ENCODE measurements at places on chromosomes 16 and 17.

- no peak for DNase-seq
Observed at GRCh38 chr16:88196471-88197400, 186.0 kb upstream of the ZNF469 start.

DNA sequence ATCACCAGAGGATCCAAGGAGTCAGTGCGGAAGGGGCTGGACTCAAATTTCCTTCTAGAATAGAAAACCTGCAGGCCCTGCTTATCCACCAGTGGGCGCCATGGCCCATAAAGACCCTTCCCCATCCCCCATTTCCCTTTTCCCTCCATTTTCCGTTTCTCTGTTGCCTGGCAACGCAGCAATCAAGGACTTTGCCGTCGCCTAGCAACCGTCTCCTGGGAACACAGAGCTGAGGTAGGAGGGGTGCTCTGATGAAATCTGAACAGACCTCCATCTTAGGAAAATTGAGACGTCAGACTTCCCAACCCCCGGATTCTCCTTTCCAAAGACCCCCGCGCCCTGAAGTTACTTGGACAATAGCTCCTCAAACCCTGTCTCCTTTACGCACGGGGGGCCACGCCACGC lies 5.7 kb downstream of the DLG4 start:
- DNase-seq = no peak

DNA sequence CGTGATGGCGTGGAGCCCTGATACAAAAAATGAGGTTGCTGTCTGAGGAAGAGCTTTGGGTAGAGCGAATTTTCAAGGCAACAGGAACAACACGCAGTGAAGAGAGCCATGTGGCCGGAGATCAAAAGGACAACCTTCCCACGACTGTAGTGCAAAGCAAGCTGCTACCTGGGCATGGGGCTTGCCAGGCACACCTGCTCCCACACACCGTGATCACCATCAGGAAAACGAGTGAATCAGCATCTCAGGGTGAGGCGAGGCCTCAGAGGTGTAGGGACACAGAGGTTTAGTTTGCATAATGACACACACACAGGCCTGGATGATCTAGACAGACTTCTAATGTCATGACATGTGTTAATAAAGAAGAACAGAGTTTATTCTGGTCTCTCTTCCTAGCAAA lies 65.7 kb downstream of the PARN start:
- DNase-seq = no peak

DNA sequence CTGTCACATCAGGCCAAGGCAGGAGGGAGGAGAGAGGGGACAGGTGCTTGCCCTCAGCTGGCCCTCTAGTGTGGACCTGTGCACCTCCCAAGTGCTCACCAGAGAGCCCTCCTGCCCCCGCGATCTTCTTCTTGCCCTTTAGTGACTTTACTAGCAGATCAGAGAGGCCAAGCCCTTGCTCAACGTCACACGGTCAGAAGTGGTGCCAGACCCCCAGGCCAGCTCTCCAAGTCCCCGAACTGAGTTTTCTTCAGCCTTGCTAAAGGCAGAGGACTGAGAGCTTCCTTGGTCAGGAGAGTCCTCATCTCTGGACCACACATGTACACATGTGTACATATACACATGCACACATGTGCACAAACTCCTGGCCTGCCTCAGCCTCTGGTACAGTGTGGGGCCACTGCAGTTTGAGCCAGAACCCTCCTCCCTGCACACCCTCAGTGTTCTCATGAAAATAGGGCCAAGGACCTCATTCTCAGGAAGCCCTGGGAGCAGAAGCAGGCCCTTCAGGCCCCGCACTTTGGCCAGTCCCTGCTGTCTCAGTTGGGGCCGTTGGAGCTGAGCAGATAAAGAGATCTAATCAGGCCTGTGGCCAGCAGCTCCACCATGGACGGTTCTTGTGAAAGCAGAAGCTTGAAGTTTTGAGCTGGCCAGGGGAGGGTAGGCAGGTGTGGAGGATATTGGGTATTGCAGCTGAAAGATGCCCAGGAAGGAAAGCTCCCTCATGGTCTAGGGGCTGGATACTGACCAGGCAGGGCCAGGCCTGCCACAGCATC lies 7.4 kb upstream of the EPX start:
- DNase-seq = no peak

DNA sequence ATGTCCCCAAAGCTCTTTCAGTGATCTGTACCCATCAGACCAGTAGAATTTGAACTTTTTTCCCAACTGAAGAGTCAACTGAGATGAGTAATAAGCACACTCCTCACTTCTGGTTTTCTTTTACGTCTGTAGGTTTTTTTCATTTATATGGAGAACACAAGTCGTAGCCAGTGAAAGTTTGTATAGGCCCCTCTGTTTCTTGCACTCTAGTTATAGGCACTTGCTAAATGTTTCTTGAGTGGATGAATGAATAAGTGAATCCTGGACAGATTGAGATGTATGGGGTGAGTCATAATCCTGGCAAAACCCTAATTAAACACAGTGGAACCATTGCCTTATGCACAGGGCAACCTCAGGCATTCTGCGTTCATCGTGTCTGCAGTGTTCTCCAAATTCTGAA lies 193.7 kb upstream of the TBX2 start:
- no peak for DNase-seq

GRCh38 chr16:84714028-84714427 lies 14.2 kb downstream of the USP10 start:
- DNase-seq = no peak

GRCh38 chr16:79150151-79150550 lies 450.4 kb downstream of the MAF start:
- DNase-seq = no peak

DNA sequence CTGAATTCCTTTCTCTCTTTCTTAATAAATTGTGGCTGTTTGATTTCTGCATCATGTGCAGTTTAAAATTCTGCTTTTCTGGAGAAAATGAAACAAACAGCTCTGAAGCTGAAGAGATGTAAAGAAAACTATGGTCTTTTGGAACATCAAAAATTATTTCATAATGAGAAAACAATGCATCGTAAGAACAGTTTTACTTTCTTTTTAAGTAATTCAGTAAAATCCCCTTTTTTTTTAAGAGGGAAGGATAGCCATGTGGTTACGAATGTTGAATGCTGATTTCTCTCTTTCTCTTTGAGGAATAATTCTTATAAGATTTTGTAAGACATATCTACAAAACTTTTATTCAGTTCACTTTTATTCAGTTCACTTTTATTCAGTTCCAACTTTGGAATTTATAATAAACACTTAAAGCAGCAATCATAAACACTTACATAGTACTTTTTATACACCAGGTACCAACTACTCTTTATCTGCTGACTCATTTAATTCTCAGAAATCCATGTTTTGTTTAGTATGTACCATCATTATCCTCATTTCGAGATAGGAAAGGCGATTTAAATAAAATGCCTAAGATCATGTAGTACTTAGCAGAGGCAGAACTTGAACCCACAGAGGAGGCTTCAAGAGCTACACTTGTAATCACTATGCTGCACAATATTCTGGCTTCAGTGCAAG lies 26.6 kb downstream of the CNTNAP4 start:
- no peak for DNase-seq

GRCh38 chr17:3974138-3974687 lies 10.0 kb upstream of the ATP2A3 start:
- no peak for DNase-seq
